ENCODE measurements at places on chromosomes 1 and 21.

GRCh38 chr1:204970937-204971336 is 72.1 kb upstream of the CNTN2 start:
- no peak for DNase-seq

- no peak for DNase-seq
Measured at GRCh38 chr1:50659107-50659662, 235.9 kb upstream of the DMRTA2 start.

GRCh38 chr21:37670883-37671282 is 245.4 kb downstream of the KCNJ6 start:
- DNase-seq = no peak

DNA sequence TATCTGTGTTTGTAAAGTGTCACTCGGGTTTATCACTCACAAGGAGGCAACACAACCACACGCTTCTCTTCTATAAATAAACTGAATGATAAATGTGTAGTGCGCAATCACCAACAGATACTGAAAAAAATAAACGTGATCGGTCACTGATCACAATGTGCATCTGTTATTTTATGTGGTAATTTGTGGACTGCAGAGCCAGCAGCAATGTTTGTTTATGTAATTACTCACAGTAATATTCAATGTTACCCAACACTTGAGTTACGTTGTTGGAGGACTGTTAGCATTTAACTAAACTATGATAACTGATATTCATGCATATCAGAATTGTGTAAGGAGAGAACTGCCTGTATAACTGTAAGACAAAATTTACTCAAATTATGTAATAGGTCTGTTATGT is 129.6 kb downstream of the USH2A start:
- no peak for DNase-seq

DNA sequence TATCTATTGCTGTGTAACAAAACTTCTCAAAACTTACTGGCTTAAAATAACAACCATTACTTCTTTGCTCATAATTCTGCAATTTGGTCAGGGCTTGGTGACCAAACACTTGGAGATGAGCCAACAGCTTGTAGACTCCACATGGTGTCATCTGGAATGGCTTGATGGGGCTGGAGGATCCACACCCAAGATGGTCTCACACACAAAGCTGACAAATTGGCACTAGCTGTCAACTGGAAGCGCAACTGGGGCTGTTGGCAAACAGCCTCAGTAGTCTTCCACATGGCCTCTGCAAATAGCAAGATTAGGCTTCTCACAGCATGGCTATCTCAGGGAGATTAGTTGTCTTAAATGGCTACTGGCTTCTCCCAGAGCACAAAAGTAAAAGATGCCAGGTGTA is 27.1 kb upstream of the MTF2 start:
- DNase-seq = no peak

DNA sequence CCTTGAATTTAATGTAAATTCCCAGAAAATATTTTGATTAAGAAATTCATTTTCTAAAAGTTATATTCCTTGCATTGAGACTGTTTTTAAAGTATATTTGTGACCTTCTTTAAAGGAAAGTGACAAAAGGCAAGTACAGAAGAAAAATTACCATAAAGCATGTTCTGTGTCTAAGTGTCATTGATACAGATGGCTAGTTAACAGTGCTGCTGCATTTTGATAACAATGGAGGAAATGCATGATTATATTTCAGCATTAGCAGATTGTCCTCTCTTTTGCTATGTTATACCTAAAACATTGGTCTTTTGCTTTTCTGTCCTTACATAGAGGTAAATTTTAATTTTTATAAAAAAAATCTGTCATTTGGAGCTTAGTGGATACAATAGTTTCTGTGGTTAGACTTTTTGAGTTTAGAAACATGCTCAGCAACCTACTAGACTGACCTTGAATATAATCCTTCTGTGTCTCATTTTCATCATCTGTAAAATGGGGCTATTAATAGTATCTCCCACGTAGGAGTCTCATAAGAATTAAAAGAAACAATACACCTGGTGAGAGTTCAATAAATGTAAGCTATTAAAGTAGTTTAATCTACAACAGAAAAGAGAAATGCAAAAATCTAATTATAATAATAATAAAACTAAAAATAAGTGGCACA is 51.1 kb upstream of the RGS21 start:
- DNase-seq = no peak

DNA sequence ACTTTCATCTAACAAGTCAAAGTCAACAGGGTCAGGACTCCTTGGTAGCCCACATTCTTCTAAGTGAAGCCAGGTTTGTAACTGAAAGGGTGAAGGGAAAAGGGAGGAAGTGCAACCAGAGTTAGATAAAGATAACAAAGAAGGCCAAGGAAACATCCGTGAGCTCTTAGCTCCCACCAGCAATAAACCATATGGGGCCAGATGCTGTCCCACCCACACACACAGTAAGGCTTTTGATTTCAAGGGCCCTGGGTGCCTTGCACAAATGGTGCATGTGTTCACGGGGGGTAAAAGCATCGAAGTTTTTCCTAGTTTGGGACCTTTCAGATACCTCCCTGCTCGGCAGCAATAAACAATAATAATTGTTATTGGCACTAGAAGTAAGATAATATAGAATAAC is 5.1 kb upstream of the TIAM1 start:
- DNase-seq = no peak

DNA sequence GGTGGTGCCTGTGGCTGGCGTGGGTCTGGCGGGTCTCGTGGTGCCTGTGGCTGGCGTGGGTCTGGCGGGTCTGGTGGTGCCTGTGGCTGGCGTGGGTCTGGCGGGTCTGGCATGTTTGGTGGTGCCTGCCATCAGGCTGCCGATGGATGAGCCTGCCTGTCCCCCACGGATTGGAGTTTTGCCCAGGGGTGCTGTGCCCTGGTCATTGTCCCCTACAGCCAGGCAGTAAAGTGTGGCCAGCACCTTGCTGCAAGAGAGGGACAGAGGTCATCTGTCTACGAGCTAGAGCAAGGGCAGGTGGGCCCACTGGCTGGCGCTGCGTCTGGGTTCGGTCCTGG is 41.8 kb downstream of the SKI start:
- no peak for DNase-seq

DNA sequence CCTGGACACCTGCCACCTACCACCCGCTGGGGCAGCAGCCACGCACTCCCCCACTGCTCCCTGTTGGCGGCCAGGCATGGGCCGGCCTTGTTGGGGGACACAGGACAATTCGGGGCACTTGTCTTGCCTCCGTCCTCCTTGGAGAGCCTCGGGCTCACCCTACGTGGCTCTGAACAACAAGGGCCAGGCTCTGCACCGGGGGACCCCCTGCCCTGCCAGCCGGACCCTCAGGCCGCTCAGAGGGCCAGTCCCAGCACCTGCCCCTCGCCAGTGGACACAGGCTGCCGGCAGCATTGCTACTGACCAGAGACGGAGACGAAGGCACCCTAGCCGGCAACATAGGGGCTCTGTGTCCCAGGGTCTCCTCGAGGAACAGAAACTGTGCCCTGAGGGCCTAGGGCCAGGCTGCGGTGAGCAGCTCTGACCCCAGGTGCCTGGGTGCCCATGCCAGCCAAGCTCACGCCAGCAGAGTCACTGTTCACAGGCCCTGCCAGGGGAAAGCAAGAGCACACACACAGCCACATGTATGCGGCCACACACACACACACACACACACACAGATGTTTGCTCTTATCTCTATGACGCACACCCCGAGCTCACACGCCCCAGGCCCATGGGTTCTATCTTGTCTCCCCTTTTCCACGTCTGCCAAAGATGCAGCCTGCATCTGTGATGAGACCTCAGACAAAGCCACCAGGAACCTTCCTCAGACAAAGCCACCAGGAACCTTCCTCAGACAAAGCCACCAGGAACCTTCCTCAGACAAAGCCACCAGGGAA is 45.9 kb downstream of the MORN1 start:
- DNase-seq = no peak

DNA sequence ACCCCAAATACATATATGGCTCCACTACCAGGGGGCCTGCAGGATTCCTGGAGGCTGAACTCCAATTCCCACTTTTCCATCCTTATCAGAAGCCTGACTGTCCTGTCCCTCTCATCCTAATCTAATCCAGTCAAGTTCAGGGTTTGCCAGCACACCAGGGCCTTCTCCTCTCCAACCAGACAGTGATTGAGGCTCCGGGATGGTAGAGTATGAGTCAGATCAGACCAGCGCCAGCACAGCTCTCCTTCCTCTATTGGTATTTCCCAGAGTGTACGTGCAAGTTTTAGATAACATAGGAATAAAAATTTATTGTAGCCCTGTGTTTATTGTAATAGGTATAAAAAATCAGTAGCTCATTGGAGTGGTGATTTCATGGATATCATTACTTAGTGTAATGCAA is 24.5 kb upstream of the RCSD1 start:
- DNase-seq = no peak

- DNase-seq = no peak
Measured at GRCh38 chr1:18530587-18531502, 50.1 kb downstream of the KLHDC7A start.

- DNase-seq = no peak
Measured at GRCh38 chr1:73901738-73902137, 296.2 kb downstream of the LRRIQ3 start.

DNA sequence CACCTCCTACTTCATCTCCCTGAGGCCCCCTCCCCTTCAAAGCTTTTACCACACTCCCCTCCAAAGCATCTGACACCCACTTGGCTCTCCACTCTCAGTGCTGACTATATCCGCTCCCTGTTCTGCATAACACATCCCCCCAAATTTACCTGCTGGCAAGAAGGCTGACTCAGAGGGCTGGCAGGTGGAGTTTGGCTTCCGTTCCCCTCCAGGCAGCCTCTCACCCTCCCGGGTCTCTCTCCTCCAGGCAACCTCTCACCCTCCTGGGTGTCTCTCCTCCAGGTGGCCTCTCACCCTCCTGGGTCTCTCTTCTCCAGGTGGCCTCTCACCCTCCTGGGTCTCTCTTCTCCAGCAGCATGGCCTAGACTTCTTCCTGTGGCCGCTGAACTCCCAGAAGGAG is 562.1 kb downstream of the NPHP4 start:
- no peak for DNase-seq

GRCh38 chr1:206717674-206717989 is 32.9 kb downstream of the MAPKAPK2 start:
- no peak for DNase-seq

DNA sequence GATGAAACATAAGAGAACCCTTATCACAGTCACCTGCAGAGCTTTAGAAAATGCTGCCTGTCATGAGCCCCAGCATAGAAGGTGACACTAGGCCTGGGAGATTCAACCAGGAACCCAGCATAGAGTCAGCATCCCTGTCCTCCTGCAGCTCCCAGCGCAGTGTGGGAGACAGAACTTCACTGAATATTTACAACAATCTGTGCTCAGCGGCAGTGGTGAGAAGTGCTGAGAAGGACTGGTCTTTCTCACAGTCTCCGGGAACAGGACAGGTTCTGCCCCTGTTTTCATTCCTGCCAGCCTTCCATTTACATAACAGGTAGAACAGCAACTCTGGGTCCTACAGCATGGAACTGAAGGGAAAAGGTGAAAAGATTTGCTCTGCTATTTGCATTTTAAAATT is 83.5 kb upstream of the GADD45A start:
- no peak for DNase-seq

DNA sequence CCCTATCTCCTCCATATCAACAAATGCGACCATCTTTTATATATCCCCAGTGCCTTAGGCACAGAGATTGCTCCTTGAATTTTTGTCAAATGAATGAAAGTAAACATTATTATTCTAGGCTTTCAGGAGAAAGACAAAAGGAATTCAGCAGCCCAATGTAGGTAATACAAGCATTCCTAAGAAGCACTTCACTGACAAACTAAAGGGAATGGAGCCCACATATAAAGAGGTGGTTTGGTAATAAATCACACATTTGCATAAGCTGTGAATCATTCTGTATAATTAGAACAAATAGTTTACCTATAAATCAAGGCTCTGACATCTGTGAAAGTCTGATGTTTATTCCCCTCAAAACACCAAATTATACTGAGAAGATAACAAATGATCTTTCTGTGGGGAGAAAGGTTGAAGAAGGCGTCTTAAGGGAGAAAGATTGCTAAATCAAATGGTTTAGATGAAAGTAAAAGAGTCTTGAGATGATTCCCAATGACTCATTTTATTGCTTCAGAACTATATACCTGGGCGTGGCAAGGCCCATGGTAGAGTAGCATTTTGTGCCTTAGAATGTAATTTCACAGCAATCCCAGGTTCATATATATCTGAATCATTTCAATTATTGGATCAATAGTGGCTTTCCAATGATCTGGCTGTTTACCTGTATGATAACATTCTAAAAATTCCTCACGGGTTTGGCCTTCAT is 558.1 kb downstream of the AGBL4 start:
- DNase-seq = no peak

DNA sequence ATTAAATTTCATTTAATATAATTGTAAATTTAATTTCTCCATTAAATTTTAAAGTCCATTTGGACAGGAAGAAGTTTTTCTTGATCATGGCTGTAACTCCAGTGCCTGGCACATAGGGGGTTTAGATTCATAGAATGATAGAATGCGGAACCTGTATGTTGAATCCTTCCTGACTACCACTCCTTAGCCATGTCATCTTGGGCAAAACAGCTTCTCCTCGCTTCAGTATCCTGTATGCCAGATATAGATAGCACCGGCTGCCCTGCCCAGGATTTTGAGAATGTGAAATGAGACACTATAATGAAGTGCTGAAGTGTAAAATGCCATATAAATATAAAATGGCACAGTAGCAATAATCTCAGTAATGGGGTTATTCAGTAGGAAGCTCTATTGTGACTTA is 6.4 kb downstream of the DYRK1A start:
- DNase-seq = no peak

GRCh38 chr1:211371406-211372105 is 44.9 kb downstream of the TRAF5 start:
- no peak for DNase-seq

DNA sequence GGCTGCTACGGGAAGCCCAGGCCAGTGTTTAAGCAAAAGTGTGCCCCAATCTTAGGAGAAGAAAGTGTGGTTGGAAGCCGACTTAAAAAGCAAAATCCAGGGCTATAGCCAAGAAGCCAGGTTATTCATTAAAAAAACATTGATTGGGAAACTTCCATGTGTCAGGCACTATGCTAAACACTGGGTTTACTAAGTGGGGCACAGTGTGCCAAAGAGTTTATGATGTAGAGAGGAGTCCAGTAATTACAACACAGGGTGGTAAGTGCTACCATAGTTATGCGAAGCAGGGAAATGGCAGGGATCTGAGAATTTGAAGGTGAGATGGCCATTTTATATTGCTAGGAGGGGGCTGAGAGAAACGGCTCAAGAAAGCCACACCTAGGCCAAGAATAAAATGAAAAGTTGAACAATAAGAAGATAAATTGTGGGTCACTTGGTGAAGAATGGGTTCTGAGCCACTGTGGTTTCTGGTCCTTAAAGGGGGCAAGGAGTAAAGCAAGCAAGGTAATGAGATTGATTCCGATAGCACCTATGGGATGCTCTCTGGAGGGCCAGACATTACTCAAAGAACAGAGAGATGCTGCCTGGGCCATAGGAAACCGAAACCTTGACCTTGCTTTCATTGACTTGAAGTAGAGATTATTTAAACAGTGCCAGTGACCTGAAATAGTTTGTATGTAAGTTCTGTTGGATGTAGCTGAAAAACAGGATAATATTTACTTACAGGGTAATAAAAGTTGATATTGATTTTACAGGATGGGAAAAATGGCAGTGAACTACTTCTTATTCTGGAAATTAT is 177.8 kb downstream of the GIPC2 start:
- no peak for DNase-seq

Data from CD4-positive, alpha-beta T cell treated with Interferon gamma for 1 hour (primary cell).